ENCODE measurements at places on chromosomes 2 and 18.

DNA sequence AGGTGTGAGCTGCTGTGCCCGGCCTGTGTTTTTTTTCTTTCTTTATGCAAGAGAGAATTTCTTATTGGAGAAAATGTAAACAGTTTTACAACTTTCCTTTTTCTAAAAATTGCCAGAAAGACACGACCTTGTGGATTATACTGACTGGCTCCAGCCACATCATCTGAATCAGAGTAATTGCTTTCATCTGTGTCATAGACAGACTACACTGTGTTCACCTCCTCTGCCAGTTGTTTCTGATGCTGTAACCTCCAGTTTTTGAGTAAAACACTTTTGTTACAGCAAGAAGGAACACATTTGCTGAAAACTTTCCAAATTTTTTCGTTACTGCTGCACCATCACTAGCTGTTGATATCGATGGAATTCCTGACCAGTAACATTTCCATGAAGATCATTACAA is 43.9 kb upstream of the PLEKHM3 start:
- DNase-seq = no peak

GRCh38 chr18:76429262-76430126 is 65.5 kb downstream of the ZNF516 start:
- no peak for DNase-seq

GRCh38 chr2:162579169-162579568 is 235.2 kb downstream of the GCA start:
- DNase-seq = no peak

GRCh38 chr2:242085941-242086621 is 216.6 kb downstream of the RTP5 start:
- DNase-seq = no peak
